Adipocyte (in vitro differentiated cells): ENCODE measurements at places on chromosomes 12 and 14.
A peak's percentile ranks its signal among the peaks of the same experiment; 100 is the strongest.

- peak; percentile 40 for DNase-seq
Measured at GRCh38 chr12:107167756-107168155, 74.4 kb upstream of the CRY1 start.

DNA sequence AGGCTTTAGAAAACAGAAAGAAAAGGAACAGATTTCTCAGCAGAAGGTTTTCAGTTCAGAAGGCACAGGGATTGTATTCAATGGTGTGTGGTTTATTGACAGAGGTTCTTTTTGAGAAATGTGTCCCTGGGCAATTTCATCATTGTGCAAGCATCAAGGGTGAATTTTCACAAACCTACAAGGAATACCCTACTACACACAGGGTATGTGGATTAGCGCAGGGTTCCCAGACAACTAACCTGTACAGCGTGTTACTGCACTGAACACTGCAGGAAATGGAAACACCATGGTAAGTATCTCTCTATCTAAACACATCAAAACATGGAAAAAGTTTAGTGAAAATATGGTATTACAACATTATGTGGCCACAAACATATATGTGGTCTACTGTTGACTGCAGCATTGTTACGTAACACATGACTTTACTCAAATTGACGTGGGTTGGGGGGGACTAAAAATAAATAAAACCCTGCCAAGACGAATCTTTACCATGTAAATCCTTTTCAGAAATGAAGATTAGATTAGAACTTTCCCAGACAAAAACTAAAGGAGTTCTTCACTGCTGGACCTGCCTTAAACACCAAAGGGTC, 893.1 kb downstream of the TMEM121 start:
- no peak for DNase-seq

GRCh38 chr12:79275631-79276030, 411.1 kb downstream of the SYT1 start:
- no peak for DNase-seq

DNA sequence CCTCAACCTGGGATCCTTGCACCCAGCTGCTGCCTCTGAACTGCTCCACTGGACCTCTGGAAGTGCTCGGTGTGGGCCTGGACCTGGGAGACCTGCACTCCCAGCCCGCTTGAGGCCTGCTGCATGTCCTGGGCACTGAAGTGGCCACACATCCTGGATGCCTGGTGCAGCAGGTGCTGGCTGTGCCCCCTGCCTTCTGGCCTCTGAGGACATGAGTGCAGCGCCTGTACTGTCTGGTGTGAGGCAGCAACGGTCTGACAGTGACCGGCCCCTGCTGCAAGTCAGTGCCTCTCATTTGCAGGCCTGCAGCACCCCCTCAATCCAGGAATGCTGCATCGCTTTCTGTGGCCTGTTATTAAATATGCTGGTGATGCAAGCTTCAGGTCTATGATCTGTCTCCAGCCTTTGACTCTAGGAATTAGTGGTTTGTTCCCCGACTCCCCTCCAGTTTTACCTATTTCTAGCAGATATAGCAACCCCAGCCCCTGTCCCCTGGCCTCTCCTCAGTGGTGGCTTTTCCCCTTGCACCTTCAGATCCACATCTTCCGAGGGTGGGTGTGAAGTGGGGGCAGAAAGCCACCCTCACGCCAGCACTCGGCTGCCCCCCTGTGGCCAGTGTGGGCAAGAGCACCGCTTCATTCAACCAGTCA, 3.6 kb downstream of the SMIM41 start:
- DNase-seq, result peak; percentile 83

- DNase-seq, result no peak
Measured at GRCh38 chr12:99200711-99201384, 446.7 kb upstream of the GARIN6 start.

DNA sequence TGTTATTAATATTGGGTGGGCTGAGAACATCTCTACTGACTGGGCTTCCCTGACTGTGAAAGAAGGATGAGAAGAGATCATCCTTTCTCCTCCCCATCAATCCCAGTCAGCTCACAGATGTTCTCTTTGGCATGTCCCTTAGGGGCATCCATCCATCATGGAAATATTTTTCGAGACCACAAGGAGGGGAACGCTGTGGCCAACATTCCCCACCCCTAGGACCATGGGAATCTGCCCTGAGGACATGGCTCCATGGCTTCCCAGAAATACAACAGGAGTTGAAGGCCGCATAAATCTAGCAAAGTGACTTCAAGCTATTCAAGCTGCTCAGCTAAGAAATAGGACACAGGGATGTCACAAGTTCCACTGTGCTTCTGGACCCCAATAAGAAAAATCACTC, 456.8 kb downstream of the MED13L start:
- DNase-seq, result no peak

GRCh38 chr14:100989924-100990323, 86.4 kb upstream of the RTL1 start:
- DNase-seq, result peak; percentile 17

DNA sequence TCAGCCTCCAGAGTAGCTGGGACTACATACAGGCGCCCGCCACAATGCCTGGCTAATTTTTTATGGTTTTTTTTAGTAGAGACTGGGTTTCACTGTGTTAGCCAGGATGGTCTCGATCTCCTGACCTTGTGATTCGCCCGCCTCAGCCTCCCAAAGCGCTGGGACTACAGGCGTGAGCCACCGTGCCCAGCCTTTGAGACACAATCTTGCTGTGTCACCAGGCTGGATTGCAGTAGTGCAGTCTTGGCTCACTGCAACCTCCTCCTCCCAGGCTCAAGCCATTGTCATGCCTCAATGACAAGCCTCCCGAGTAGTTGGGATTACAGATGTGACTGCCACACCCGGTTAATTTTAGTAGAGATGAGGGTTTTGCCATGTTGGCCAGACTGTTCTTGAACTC, 21.3 kb upstream of the STRN3 start:
- no peak for DNase-seq

- DNase-seq, result peak; percentile 85
Measured at GRCh38 chr12:1117970-1118563, 127.0 kb downstream of the ERC1 start.

DNA sequence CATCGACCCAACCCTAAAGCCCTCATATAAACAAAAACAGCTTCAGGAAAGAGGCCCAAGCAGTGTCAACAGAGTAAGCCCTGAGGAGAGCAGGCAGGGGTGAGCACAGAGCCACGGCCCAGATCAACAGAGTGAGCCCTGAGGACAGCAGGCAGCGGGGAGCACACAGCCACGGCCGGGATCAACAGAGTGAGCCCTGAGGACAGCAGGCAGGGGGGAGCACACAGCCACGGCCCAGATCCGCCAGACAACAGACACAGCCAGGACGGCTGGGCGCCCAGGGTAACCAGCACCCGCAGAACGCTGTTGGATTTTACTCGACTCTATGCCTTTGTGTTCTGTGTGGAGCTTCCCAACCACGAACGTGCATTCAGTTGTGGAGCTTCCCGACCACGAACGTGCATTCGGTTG, 15.0 kb downstream of the CCDC85C start:
- DNase-seq, result no peak

GRCh38 chr12:82504409-82504808, 146.1 kb downstream of the METTL25 start:
- DNase-seq, result no peak

DNA sequence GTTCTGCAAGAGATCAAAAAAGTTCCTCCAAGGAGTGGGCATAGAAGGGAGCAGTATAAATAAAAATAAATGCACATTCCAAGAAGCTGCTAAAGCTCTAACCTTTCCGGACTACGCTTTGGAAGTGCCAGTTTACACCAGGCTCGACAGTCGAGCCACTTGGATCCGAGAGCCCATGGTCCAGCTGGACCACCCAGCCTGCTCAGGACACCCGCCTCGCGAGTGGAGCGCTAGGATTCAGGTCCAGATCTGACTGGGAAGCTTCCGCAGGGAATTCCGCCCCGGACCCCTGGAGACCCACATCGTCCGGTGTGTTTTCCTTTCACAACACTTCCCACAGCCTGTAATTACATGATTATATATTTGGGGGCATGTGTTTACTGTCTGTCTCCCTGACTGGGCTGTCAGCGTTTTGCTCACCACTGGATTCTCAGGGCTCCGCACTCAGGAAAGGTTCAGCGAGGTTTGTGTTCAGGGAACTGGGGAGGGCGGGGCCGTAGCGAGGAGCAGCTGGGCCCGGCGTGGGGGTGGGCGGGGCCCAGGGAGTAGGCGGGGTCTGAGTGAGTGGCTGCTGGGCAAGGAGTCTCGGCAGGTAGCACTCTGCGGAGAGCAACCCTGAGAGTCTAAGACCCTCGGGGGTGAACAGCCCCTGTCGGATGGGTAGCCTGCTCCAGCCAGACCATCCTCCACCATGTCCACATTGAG, 52.3 kb upstream of the TMEM263 start:
- peak; percentile 76 for DNase-seq

GRCh38 chr12:109162551-109162950, 46.2 kb downstream of the ACACB start:
- no peak for DNase-seq

DNA sequence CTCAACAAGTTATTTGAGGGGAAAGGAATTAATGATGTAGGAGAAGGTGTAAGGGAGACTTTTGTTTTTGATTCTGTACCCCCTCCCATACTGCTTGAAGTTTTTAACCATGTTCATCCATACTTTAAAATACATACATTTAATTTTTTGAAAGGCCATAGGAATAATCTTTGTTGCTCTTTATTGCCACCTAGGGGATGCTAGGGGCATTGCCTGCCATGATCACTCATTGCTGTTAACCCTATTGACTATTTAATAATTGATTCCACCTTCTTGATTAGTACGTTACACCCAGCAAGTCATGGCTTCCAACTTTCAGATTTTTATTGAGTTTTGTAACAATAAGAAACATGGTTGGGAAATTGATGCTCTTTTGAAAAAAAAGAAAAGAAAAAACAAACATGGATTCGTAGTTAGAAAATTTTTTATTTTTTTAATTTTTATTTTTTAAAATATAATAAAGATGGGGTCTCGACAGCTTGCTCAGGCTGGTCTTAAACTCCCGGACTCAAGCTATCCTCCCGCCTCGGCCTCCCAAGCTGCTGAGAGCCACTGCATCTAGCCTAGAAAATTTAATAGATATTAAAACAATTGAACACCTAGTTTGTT, 8.5 kb upstream of the PRKAB1 start:
- DNase-seq, result peak; percentile 71

GRCh38 chr14:101237252-101237616, 324.1 kb upstream of the DIO3 start:
- no peak for DNase-seq

DNA sequence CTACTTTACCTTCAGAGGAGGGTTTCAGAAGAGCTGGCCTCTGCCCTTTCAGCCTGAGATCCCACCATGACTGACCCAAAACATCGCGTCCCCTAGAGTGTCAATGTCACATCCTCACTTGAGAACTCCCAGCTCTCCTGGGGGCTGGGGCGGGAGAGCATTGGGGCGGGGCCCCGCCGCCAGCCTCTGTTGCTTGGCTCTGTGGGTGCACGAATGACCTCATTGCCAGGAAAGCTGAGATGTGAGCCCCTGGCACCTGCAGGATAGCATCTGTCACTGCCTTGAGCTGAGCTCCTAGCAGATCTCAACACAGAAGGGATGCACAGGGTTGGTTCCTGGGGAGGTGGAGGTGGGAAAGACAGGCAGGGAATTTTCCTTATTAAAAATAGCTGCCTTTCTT, 20.6 kb upstream of the MYL2 start:
- no peak for DNase-seq

GRCh38 chr12:110316861-110317260, 35.8 kb downstream of the ATP2A2 start:
- DNase-seq, result peak; percentile 90

DNA sequence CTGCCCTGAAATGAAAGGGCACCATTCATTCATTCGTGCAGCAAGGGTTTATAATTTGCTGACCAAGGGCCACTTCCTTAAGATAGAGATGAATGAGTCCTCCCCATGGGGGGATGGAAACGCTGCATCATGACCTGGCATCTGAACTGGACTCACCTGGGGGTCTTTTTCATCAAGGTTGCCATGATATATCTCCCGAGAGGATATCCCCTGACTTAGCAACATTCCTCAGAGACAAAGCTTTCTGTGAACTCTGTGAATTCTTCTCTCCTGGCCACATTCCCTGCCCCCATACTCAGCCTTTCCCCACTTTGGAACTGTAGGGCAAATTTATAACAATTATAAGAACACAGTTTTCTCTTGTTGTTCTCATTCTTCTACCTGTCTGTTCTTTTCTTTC, 30.8 kb downstream of the SRRM4 start:
- DNase-seq, result no peak

DNA sequence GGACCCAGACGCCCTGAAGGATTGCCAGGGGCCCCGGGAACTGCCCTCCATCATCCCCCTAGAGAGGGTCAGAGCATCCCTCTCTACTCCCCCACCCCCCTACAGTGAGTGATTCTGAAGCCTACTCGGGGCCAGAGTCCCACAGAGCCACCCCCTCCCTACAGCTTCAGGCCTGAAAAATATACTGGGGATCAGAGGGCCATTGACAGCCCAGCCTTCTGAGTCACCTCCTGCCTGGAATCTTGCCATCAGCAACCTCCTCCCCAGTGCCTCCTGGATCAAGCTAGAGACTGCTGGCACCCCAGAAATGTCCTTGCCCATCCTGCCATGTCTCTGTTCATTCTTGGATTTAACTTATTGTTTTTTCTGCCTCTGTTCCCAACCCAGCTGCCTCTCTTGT, 21.7 kb upstream of the MIA2 start:
- no peak for DNase-seq

DNA sequence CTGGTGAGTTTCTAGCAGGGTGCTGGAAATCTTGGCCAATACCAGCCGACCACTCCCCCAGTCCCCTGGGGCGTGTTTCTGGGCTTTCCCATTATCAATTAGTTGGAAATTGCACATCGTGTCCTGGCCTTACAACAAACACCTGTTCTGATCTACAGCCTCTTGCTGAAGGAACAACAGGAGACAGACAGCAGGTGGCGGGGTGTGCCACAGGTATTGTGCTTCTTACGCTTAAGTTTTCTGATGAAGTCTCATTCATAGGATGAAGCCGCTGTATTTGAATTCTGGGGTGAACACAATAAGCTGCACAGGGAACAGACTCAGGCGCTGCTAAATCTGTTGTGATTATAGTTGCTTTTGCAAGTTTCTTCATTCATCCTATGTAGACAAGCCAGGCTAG, 703 bp downstream of the HIGD1C start:
- no peak for DNase-seq

GRCh38 chr12:21773263-21773741, 1.2 kb downstream of the KCNJ8 start:
- DNase-seq, result no peak

- DNase-seq, result peak; percentile 92
Measured at GRCh38 chr12:20368114-20368650, at the start of gene PDE3A. TSS of gene PDE3A (plus strand) at chr12:20368537. CDS start at chr12:20369285, 748 bp downstream.

- no peak for DNase-seq
Measured at GRCh38 chr12:128542844-128543243, 275.9 kb downstream of the TMEM132C start.

DNA sequence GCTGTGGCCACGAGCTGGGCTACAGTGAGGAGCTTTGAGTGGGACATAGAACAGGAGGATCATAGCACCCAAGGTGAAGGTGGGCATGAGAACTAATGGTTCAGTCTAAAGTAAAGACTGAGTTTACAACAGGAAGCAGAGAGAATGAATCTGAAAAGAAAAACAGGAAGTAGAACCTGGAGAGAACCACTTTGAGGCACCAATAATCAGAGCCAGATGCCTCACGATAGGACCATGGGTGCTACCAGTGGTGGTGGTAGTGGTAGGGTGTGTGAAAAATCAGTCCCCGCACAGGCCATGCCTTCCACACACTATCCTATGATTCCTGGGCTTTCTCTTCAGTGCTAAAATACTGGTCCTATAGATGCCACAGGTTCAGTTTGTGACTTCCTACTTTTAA, 293.6 kb downstream of the AKAP6 start:
- no peak for DNase-seq

- DNase-seq, result no peak
Measured at GRCh38 chr14:39665075-39665475, 232.8 kb upstream of the FBXO33 start.

- no peak for DNase-seq
Measured at GRCh38 chr14:64423987-64424386, 35.8 kb downstream of the MTHFD1 start.
